ENCODE measurements at places on chromosomes 12 and 14. TPM values are rescaled to one million over a fixed set of nuclear protein-coding genes. Genes with fewer than 3 reads are reported as not detected.

Gene FAM90A1
- total RNA-seq, result not detected

Gene MYF6
- not detected for total RNA-seq

Gene NAV3
- 121 TPM for total RNA-seq

GRCh38 chr12:71576496-71576895 is 87.2 kb downstream of the ZFC3H1 start:
- DNase-seq, result no peak

GRCh38 chr12:54421879-54422250 is 2.8 kb upstream of the ITGA5 start:
- no peak for DNase-seq

GRCh38 chr12:9869307-9870161 is at the start of gene CLEC2B:
TSS of gene CLEC2B (minus strand) at chr12:9869354.
- peak; percentile 80 for DNase-seq

- DNase-seq, result no peak
Measured at GRCh38 chr12:108681317-108681716, 47.6 kb upstream of the SELPLG start.

- no peak for DNase-seq
Measured at GRCh38 chr14:76237349-76237990, 85.7 kb downstream of the GPATCH2L start.

DNA sequence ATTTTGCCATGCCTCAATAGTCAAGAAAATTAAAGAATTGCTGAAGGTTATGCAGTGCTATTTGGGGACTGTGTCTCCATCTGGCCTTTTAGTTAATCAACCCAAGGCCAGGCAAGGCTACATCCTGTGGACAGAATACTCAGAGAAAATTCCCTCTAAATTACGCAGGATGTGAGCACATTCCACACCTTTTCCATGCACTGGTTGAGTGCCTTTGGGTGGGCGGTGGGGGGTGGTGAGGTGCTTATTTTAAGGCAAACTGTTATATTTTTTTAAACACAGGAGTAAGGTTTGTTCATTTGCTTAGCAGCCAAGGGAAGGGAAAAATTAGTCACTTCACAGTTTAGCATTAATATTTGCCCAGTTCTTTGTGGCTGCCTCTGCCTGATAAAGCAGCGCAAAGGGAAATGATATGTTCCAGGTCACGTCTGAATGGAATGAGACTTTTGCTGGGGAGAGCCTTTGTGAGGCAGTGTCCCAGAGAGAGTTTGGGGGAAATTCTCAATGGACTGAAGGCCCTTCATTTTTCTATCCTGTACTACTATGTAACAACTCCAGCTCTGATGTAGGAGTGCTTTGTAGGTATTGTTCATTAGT is 17.2 kb upstream of the KCNA5 start:
- DNase-seq, result no peak

GRCh38 chr12:111451232-111451631 is 45.5 kb downstream of the SH2B3 start:
- DNase-seq, result no peak

DNA sequence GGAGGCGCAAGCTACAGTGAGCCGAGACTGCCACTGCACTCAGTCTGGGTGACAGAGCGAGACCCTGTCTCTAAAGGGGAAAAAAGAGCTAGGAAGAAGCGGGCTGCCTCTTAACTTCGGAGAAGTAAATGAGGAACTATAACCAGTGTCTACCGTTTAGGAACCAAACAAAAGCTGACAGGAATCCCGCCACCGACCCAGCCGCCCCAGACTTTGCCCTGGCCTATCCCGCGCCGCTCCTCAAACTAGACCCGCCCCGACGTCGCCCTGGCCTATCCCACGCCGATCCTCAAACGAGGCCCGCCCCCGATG is 568 bp upstream of the SIVA1 start:
- DNase-seq, result no peak

GRCh38 chr12:109358154-109358869 is 10.6 kb downstream of the MYO1H start:
- DNase-seq, result peak; percentile 59

DNA sequence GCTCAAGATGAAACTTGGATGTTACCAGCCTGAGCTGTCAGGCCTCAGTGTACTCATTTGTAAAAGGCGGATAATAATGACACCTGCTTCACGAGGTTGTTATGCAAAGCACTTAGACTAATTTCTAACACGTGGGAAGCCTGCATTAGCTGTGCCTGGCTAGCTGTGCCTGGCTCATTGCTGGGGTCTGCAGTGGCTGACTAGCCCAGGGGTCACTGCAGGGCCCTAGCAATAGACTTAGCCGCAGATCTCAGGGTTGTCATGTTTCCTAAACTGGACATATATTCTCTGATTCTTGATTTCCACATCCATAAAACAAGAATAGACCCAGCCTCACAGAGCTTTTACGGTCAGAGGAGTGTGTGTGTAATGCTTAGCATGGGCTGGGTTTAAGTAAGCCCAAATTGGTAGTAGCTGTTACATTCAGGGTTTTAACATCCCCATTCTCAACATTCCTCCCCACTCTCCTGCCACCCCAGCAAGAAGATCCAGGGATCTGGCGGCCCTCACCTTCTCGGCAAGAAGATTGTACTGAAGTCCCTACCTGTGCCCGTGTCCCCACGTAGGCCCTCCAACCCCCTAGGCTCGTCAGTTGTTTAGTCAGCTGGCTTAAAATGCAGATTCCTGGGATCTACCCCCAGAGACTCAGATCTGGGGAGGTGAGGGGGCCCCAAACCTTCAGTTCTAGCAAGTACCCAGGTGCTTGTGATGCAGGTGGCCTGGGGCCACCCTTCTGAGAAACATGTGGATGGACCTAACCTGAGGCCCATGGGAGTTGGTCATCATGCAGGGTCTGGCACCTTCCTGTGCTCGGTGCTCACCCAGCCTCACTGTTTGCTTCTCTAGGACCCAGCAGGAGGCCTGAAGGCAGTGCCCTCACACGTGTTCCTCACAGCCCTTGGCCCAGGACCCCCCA is 8.6 kb downstream of the NR4A1 start:
- DNase-seq, result peak; percentile 77

DNA sequence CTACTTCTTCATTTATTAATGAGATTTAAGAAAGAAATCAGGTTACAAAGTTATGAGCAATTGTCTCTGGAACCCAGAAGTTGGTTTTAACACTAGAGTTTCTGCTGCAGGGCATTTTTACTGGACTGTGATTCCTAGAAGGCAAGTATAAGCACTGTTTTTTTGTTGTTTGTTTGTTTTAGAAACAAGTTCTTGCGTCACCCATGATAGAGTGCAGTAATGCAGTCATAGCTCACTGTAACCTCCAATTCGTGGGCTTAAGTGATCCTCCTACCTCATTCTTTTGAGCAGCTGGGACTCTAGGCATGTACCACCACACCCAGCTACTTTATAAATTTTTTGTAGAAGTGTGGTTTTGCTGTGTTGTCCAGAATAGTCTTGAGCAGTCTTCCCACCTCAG is 25.6 kb downstream of the RAP1B start:
- peak; percentile 64 for DNase-seq

DNA sequence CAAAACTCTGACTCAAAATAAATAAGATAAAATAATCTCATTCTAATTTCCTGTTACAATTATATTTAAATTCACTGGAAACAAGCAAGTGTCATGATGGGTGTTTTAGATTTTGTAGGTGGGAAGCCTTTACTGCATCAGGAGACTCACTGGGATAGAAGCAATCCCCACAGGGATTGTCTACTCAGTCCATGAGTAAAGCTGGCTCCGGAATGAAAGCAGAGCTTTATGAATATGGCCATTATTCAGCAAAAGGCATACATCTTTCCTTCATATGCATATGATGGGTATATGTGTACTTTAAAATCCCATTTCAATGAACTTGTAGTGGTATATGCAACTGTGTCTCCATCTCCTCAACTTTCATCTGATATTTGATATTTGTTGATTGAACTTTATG is 25.4 kb upstream of the PPM1H start:
- DNase-seq, result no peak

GRCh38 chr12:130137040-130138018 is 24.9 kb upstream of the FZD10 start:
- DNase-seq, result no peak

DNA sequence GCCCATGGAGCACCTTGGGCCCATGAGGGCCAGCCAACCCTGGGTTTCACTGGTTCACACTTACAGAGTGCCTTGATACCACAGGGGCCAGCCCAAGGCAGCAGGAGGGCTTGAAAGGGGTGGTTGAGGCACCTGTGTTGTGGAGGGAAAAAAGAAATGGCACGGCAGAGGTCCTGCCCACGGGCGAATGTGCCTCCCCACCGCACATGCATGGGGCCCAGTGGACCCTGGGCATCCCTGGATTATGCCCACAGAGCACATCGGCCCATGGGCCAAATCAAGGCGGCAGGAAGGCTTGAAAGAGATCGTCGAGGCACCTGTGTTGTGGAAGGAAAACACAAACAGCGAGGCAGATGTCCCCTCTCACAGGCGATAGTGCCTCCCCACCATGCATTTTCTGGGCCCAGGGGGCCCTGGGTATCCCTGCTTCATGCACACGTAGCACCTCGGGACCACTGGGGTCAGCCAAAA is 378.1 kb downstream of the ALG10 start:
- no peak for DNase-seq

All from fibroblast of the aortic adventitia (primary cell).